ENCODE measurements at places on chromosomes 1 and 21.

- DNase-seq: no peak
Observed at GRCh38 chr1:42364089-42364488, 16.5 kb upstream of the RIMKLA start.

GRCh38 chr1:80036690-80037432 lies 1030.3 kb upstream of the ADGRL4 start:
- no peak for DNase-seq

GRCh38 chr21:43771698-43772424 lies 4.2 kb downstream of the CSTB start:
- no peak for DNase-seq

DNA sequence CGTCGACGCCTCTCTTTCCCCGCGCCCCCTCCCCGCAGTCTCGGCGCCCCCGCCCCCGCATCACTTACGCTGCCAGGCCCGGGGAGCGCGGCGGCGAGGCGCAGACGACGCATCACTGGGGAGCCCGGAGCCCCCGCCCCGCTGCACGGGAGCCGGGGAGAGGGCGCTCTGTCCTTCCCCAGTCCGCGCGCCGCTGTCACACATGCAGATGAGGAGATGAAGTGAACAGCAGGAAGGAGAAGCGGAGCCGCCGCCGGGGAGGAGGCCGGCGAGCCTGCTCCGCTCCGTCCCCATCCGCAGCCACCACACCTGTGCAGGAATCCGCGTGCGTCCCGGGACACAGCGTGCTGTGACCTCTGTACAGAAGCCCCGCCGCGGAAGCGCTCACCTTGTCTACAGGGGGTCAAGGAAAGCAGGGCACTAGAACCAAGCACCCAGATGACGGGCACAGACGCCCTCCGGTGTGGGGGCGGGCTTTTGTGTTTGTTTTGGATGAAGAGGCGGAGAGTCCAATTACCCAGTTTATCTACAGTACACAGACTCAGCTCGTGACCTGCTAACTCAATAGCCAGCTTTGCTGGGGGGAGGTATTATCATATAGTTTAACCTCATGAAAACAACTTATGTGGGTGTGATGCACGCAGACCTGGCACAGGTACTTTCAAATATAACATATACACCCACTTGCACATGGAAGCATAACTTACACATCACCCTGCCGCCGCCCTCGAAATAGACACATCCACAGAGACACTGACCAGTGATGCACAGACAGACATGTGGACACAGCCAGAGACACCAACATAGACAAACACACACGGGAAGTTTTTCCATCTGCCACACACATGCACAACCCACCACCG lies 12.4 kb downstream of the KLHDC8A start:
- peak; percentile 37 for DNase-seq

GRCh38 chr1:78178816-78179215 lies 133.1 kb downstream of the GIPC2 start:
- no peak for DNase-seq

DNA sequence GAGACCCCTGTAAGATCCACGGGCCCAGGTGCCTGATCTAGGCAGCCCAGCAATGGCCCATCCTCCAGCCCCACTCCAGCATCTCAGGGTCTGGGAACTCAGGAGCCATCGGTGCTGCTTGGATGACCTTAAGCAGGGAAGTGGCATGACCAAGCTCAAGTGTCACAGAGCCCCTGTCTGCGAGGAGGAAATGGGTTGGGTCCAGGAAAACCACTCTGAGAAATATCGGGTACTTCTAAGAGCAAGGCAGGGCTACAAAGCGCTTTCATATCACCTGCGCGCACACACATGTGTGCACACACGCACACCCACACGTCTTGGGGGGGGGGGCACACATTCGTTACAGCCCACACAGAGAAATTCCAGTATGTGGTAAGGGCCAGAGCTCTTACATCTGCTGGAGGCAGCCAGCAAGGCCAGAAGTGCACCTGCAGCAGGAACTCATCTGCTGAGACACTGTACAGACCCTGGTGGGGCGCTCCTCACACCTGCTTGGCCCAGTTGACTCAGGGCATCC lies 32.6 kb upstream of the SPOCD1 start:
- peak; percentile 7 for DNase-seq

GRCh38 chr1:25836695-25837094 lies 16.9 kb downstream of the MTFR1L start:
- DNase-seq: no peak

DNA sequence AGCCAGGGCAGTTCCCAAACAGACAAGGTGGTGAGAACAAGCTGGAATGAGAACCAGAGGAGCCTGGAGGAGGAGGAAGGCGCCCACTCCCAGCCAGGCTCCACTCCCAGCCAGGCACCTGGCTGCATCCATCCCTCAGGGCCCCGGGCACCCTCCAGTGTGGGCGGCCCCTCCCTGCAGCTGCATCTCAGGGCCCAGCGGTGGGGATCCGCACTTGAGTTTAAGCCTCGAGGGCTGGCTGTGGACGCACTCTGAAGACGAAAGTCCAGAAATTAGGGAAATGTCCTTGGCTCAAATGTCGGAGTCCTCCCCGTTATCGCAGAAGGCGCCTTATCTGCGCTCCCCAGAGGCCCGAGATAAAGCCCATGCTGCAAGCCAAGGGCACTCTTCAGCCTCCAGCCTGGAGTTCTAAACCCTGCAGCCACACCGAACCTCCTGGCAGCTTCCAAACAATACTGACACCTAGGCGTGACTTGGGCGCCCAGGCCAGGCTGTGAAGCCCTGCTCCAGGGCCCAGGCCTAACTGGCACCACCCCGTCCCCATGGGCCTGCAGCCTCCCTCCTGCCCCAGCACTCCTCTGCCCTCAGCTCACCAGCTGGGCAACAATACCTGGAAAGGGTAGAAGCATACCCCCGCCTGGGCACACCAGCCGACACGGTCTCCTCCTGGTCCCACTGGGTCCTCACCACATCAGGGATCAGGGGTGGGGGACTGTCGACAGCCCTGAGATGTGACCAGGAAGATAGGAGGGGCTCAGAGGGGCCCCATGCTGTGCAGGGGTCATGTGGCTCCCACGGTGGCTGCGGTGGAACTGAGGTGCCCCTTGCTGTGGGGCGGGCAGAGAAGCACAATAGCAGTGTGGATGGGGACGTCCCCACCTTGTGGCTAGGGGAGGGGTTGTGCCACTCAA lies 184.8 kb upstream of the VAMP3 start:
- no peak for DNase-seq

DNA sequence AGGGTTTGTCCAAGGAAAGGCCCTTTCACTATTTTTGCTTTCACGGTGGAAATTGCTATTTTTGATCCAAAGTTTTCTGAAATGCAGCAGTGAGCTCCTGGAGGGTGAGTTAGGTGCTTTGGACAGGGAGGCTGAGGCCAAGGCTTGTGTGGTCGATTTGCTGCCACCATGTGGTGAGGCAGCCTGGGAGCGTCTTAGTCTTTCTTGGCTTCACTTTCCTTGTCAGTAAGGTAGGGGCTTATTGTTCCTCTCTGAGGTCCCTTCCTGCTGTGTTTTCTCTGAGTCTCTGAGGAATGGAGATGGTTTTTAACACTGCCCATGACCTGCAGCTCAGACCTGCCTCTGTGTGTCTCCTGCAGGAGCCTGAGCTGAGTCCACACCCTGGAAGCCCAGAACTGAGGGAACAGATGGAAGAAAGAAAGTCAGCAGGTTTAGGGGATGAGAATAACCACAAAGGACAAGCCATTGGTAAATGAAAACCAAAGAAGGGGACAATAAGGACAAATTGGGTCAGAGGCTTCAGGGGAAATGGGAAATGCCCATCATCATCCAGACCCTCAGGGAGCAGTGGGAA lies 20.1 kb upstream of the S100A10 start:
- DNase-seq: no peak

- DNase-seq: no peak
Observed at GRCh38 chr1:58431901-58432620, 114.5 kb downstream of the OMA1 start.

DNA sequence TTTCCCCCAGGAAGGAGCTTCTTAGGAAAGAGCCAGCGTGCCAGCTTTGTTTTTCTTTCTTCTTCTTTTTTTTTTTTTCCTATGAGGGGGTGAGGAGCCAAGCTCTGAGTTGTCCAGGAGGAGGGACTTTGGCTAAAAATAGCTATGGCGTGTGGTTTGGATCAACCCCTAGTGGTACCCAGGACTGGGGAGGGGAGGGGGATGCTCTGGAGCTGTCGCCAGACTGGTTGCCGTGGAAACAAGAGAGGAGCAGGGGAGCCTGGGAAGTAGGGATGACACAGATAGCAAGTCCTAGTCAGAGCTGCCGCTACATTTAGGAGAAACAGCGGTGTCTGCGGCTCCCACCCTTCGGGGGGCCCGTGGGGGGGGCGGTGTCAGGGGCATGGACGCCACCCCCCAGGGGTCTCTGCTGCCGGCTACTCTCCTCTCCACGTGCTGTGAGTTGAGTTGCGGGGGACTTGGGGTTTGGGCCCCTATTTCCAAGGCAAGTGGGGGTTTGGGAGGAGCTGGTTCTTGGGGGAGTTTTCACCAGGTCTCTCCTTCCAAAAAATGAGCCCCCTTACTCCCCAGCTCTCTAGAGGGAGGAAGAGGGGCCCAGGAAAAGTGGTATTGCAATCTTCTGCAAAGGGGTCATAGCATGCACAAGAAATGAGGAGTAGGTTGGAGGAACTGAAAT lies at the start of gene KCNJ9:
Gene KCNJ9, plus strand, starts transcription at position 278 of the 676 bp plus-strand sequence. CDS start 2,493 bp downstream, outside the sequence.
- DNase-seq: no peak

DNA sequence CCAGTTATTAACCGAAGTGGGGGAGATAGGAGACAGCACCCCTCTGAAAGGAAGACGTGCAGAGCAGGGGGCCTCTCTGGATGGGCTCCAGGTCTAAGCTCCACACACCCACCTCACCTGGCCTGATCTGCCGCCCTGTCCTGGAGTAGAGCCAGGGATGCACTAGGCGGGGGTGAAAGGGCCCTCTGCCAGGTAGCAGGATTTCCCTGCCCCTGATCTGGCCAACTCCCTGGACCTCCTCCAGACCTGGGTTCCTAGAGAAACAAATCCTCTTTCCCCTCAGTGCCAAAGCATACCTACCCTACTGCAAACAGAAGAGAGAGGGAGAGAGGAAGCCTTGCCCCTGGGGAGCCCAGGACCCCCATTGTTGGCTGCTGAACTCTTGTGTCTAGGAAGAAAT lies 2.0 kb downstream of the CRABP2 start:
- DNase-seq: no peak

DNA sequence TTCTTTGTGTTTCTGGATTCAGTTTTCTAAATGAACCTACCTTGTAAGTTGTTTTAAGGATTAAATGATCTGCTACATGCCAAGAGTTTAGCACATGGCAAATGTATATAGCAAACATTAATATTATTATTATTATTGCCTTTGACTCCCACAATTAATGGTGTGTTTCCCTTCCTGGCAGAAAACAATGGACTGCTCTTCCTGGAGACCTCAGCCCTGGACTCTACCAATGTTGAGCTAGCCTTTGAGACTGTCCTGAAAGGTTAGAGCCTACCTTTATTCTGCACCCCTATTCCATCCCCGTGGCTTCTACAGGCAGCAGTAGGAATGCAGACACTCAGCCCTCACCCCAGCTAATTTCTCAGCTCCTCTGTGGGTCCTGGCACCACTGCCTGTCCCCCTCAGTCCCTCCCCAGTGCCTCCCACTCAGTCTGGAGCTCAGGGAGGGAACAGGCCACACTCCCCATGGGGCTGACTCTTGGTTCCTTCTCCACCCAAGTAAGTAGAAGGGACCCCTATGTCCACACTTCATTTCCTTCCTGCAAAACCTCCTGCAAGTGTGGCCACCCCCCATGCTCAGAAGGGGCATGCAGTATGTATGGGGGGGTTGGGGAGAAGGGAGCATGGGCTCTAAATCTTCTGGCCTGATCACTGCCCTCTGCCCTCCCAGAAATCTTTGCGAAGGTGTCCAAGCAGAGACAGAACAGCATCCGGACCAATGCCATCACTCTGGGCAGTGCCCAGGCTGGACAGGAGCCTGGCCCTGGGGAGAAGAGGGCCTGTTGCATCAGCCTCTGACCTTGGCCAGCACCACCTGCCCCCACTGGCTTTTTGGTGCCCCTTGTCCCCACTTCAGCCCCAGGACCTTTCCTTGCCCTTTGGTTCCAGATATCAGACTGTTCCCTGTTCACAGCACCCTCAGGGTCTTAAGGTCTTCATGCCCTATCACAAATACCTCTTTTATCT lies 8.8 kb downstream of the RAB25 start:
- no peak for DNase-seq

GRCh38 chr1:66000033-66000637 lies 207.4 kb downstream of the PDE4B start:
- DNase-seq: no peak

GRCh38 chr1:201348211-201348566 lies 29.3 kb downstream of the TNNT2 start:
- peak; percentile 4 for DNase-seq

- DNase-seq: no peak
Observed at GRCh38 chr21:45459171-45460010, 54.4 kb downstream of the COL18A1 start.

- no peak for DNase-seq
Observed at GRCh38 chr1:178749581-178750166, 24.6 kb downstream of the RALGPS2 start.

- DNase-seq: no peak
Observed at GRCh38 chr1:84504580-84505492, 1.4 kb upstream of the SPATA1 start.

DNA sequence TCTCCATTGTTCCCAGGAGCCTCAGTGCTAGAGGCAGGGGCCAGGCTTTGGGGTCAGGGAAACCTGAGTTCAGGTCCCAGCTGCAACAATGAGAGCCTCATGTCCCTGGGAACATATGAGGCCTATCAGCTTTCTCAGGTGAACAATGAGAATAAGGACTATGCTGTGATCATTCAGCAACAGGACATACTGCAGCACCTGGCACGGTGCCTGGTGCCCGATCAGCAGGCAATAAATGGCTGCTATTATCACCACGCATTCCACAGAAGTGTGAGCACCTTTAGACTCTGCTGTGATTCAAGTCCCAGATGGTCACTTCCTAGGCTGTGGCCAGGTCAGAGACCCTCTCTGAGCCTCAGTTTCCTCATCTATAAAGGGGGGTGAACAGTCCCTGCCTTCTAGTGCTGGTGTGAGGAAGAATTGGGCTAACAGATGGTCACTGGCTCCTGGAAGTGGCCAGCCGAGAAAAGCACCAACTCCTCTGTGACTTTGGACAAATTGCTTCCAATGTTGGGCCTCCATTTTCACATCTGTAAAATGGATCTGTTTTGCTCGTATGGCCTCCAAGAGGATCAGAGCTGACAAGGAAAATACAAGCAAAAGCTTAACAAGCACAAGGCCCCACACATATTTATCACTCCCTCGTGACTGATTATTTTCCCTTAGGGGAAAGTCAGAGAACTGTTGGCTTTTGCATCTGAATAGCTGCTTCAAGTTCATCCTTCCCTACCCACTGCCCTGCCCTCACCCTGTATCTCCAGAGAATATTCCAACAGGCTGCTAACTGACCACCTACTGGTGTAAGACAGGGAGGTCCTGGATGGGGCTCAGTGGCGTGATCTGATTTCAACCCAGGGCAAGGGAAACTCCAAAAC lies 1.1 kb downstream of the SLC5A9 start:
- DNase-seq: no peak
